ENCODE measurements at places on chromosomes 6 and 20.

DNA sequence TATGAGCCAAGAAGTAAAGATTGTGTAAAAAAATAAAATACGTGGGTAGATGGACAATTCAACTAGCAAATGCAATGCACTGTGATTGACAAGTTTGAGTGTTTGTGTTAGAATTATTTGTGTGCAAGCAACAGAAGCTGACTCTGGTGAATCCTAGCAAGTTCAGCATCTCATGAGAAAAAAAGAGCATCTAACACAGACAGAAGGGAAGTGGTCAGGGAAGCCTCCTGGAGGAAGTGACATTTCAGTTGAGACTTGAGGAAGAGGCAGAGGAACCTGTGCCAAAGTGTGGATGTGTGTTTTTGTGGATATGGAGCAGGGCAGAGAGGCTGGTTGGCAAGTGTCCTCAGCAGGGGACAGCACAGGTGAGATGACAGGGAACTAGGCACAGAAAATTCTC lies 248.7 kb downstream of the ZNF217 start:
- DNase-seq, result no peak

DNA sequence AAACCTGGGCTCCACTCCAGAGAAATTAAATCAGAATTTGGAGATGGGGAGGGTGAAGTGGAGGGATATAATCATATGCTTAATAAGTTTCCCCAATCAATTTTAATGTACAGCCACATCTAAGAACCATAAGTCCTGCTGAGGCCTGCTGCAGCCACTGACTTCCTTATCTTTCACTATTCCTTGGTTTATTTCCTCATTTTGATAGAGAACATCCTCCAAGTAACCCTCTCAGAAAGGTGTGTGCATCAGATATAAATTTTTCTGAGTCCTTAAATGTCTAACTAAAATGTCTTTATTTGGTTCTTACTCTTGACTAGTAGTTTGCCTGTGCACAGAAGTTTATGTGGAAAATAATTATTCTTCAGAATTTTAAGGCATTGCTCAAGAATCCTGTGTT lies 23.7 kb upstream of the SIRT5 start:
- DNase-seq, result no peak

- DNase-seq, result no peak
Measured at GRCh38 chr6:147530132-147531060, 21.9 kb downstream of the SAMD5 start.

DNA sequence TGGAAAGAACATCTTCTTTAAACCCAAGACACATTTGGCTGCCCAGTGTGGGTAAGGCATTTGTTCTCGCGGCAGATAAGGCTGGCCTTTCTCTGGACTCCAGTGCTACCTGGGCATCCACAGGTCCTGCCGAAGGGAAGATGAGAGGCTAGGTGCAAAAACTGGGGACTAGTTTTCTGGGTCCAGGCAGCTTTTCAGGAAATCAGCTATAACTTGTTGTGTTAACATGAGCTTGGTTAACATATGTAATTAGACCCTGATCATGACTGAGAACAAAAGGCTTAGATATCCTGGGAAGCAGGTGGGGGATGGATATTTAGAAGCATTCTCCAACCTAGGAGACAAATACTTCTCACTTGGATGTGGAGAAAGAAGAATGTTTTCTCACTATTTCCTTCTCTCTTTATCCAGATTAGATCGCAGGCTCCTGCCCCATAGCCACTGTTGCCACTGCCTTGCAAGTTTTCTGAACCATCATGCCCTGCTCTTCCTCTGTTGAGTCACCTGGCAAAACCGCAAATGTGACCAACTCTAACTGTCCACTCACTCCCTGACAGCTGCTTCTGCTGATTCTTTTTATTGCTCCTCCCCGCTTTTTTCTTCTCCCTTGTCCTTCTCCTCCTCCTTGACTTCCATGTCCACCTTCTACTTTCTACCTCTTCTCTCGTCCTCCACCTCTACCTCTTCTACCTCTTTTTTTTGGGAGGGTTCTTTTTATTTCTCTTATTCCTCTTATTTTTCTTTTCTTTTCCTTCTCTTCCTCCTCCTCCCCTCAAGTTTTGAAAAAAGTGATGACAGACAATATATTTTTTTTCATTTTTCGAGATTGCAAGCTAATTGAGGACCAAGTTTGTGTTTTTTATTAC lies 258.1 kb downstream of the UTRN start:
- DNase-seq, result no peak

- peak; percentile 75 for DNase-seq
Measured at GRCh38 chr6:35049900-35050756, 91.0 kb downstream of the TCP11 start.

Data from cardiac septum (tissue), 1 donor.